ENCODE measurements at places on chromosomes 3 and 15. TPM values are rescaled to one million over a fixed set of nuclear protein-coding genes. Genes with fewer than 3 reads are reported as not detected.

The VGLL3 gene
- total RNA-seq = not detected

DNA sequence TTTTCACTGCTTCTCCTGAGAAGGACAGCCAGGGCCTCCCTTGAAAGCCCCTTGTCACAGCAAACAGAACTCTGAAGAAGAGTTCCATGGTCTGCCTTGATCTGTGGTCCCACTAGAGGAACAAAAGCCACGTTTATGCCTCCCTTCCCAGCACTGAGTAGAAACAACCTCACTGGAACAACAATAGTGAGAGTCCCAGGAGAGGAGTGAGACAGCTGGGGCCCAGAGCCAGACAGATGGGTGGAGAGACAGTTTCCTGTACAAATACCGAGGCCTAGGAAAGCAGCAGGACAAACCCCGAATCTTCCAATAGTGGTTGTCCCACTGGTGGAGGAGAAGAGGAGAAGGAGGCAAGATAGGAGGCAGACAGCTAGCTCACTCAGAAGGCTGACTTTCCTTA, 106.1 kb downstream of the WDR76 start:
- DNase-seq = no peak

The SLC9C1 gene
- 0.37 TPM for total RNA-seq

- no peak for DNase-seq
Observed at GRCh38 chr3:21754839-21755238, 3.8 kb upstream of the ZNF385D start.

- DNase-seq = no peak
Observed at GRCh38 chr3:119635719-119636118, 24.7 kb downstream of the POPDC2 start.

DNA sequence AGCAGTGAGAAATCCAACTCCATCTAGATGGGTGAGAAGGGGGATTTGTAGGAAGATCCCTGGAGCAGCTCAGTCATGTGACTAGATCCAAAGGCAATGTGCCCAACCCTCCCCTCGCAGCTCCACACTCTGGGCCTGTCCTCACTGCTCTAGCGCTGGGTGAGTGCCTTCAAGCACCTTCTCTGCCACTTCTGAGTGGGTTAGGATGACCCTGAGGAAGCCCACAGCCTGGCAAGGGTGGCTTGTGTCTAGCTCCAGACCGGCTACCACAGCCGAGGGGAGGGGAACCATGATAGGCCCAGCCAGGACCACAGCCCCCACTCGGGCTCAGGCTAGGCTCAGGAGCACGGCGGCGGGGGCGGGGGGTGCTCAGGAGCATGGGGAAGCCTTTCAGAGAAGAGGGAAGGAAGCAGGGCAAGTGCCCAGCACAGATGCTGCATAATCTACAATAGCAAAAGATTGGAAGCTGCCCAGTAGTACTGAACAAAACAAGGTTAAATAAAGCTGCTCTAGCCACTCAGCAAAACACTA, 1.7 kb downstream of the SPATA12 start:
- DNase-seq = no peak

DNA sequence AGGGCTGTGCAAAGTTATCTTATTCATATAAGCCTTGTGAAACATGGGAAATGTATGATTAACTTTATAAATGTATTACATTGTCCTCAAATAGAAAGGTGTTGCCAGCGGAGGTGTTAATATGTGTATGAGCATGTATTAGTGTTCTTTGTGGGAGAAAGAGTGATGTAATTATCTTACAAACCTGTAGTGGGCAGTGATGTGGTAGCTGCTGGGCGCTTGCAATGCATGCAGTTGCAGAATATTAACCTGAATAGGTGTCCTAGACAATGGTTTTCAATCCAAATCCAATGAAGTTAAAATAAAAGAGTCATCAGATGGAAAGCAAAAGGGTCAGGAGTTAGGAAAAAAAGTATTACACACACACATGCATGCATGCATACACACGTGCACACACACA, 881.3 kb upstream of the CADM2 start:
- no peak for DNase-seq

DNA sequence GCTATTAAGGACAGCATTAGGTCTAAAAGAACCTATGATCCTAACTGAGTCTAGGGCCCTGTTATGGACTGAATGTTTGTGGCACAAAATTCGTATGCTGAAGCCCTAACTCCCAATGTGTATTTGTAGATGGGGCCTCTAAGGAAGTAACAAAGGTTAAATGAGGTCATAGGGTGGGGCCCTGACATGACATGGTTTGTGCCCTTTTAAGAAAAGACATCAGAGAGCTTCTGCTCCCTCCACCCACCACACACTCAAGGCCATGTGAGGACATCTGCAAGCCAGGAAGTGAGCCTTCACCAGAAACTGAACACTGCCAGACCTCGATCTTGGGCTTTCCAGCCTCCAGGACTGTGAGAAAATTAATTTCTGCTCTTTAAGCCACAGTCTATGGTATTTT, 49.2 kb downstream of the PHC3 start:
- DNase-seq = no peak

GRCh38 chr3:42685891-42686820, 819 bp downstream of the KLHL40 start:
- no peak for DNase-seq

DNA sequence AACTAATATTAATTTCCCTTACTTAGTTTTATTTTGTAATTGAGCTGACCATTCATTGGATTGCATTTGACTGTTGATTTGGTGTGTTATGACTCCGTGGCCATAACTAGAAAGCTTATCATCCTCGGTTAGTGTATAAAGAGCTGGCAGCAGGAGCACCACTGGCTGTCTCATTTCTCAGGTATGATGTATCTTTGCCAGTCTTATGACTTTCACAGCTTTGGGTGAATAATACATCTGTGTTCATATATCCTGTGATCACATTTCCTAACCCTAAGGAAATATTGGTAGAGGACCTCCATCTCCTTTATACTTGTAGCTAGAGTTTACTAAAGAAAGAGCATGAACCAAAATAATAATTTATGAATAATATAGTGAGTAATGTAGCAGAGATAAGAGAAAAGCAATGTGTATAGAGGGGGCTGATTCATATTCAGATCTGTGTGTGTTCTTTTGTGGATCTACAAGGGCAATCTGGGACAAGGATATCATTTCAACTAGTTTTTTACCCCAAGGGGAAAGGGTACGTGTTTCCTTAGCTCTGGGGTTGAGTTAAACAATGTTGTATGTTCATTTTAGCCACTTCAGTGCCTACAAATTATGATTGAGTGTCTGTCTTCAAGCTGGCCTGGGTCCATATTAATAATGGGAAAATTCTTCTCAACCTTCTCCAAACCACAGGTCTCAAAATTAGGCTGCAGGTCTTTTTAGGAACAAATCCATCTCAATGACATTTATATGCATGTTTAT, 901.7 kb downstream of the NTRK3 start:
- no peak for DNase-seq

The SLC9A9 gene
- total RNA-seq = 1.6 TPM

- DNase-seq = no peak
Observed at GRCh38 chr3:172289583-172289982, 158.7 kb downstream of the GHSR start.

- peak; percentile 33 for DNase-seq
Observed at GRCh38 chr3:66822186-66823008, 175.7 kb upstream of the KBTBD8 start.

- no peak for DNase-seq
Observed at GRCh38 chr3:193563426-193563825, 8.7 kb upstream of the ATP13A4 start.

The EIF4E3 gene
- 17.9 TPM for total RNA-seq

The MFN1 gene
- 38.2 TPM for total RNA-seq

- peak; percentile 51 for DNase-seq
Observed at GRCh38 chr3:32401556-32402081, 10.0 kb downstream of the CMTM7 start.

The SNURF gene
- 8.8 TPM for total RNA-seq

- DNase-seq = no peak
Observed at GRCh38 chr3:170144437-170144843, 37.1 kb downstream of the PHC3 start.

The ARNT2 gene
- not detected for total RNA-seq

The CTXN2 gene
- 0.05 TPM for total RNA-seq

DNA sequence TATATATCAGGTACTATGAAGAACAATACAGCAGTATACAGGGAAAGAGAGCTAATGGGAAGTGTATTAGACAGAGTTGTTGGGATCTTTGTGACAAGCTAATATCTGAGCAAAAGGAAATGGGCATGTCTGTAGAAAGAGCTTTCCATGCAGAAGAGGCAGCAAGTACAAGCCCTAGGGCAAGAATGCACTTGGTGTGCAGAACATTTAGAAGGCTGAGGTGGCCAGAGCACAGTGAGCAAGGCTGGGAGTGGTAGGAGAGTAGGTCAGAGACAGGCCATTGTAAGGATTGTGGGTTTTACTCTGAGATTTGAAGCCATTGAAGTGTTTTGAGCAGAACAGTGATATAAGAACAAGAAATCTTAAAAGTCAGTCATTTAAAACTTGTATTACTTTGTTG, 353.9 kb upstream of the TGFBR2 start:
- no peak for DNase-seq

GRCh38 chr15:63083541-63083940, 38.1 kb upstream of the LACTB start:
- DNase-seq = no peak

DNA sequence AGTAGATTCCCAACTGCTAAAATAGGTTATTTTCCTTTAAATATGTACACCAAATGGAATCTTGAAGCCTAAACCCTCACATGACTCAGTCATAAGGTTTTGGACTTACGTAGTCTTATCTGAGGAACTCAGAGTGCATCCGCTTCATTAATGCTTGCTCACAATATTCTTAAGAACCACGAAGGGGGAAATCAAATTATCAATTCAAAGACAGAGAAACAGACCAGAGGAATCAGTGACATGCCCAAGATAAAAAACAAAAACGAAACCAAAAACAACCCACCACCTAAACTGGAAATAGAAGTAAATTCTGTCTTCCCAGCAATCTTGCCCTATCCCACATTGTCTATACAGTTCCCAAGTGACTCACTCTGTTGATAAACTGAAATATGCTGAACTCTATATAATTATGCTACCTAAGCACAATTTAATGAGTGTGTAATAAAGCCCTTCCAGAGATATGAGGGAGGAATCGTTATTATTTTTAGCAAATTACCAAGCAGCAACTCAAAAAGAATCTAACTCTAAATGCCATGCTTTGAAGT, 135.4 kb upstream of the CBLB start:
- DNase-seq = no peak

- no peak for DNase-seq
Observed at GRCh38 chr3:170679190-170679589, 93.3 kb upstream of the SLC7A14 start.

DNA sequence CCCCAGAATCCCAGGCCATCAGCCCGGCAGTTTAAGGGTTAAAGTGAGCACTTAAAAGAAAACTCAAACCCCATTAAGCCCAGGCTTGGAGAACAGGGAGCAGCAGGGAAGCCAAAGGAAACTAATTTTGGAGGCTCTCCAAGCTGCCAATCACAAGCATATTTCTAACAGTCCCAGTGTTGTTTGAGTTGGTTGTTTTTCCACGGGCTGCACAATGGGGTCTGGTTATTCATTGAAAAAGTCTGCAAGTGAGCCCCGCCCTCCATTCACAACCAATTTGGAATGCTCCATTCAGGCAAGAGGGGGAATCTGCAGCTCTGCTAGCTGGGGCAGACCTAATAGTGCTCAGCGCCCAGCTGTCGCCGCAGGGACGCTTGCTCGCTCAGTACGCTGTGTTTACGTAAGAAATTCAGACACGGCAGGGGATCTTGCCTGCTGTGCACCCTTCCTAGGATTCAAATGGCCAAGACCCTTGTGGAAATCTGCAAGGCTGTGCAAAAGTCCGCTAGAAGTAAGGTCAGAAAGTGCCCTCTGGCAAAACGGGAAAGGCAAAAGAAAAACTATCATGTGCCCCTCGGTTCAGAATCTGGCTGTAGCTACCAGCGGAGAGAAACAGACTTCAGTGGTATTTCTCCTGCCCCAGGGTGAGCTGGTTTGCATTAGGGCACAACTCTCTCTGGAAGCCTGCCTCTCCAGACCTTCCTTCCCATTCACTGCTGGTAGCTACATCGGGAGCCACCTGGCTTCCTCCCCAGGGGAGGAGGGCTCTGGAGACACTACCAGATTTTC, 11.0 kb downstream of the ETV5 start:
- DNase-seq = no peak

- peak; percentile 97 for DNase-seq
Observed at GRCh38 chr3:122415762-122416654, at the start of gene WDR5B. Gene WDR5B, minus strand, starts transcription at chr3:122416062. Its CDS starts 534 bp downstream, at chr3:122415528.

- DNase-seq = no peak
Observed at GRCh38 chr15:49817100-49817499, 196.3 kb downstream of the DTWD1 start.

DNA sequence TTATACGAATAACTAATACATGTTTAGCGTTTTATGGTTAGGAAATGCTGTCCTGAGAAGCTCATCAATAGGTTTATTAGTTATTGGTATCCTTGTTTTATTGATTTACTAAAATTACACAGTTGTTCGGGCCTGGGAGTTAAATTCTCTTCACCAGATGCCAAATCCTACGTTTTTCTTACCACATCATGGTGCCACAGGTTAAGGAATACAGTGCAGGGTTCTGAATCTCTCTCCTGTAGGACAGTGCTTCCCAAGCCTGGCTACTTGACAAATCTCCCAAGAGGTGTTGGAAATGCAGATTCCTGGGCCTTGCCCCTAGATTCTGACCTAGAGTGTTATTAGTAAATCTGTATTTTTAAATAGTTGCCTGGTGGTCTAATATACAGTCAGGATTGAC, 273.4 kb upstream of the LRRFIP2 start:
- no peak for DNase-seq

The STRA6 gene
- not detected for total RNA-seq

Measured in activated T-helper 2 cell treated with anti-CD3 and anti-CD28 coated beads, Interferon-gamma antibody, Interleukin-2, Interleukin-4, amounts not matched to agents 10 μg/mL and 5 μg/mL and 100 μg/mL, durations not matched to agents 14 hours and 24 hours and 36 hours (primary cell).